Activated CD4-positive, CD25-positive, alpha-beta regulatory T cell treated with anti-CD3 and anti-CD28 coated beads, Interleukin-2, amount 50 U/mL, for 72 hours (primary cell): ENCODE measurements at places on chromosomes 1 and 21.
A peak's percentile ranks its signal among the peaks of the same experiment; 100 is the strongest.

GRCh38 chr1:32949519-32949918 is 15.1 kb downstream of the RNF19B start:
- no peak for DNase-seq

- no peak for DNase-seq
Measured at GRCh38 chr1:150002217-150002616, 8.3 kb downstream of the OTUD7B start.

DNA sequence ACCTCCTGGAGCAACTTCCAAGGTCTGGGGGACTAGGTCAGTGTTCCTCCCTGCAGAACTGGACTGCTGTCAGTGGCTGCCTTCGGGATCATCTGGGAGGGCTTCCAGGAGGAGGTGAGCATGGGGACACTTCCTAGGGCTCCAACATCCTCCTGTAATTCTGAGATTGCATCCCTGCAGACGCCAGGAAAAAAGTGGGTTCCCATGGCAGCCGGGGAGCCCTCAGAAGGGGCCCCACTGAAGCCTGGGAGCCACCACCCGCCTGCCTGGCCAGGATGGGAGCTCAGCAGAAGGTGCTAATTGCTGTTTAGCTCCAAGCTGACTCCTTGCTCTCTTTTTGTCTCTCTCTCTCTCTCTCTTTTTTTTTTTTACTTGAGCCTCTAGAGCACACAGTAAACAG is 16.1 kb upstream of the ARF1 start:
- no peak for DNase-seq

DNA sequence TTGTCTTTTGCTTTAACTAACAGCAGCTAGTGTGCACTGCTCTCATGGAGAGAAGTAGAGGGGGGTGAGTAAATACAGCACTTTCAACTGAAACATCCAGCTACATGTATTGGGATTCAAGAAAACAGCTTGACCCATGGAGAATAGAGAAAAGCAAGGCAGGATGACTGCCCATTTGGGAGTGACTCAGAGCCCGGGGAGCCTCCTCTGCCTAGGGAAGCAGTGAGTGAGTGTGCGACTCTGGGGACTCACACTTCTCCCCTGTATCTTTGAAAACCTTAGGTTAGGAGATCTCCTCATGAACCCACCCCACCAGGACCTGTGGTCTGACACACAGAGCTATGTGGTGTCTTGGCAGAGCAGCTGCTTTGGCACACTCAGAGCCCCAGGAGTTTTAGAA is 82.0 kb upstream of the PTGFR start:
- DNase-seq, result no peak

GRCh38 chr1:205536759-205537361 is 32.4 kb downstream of the CDK18 start:
- peak; percentile 24 for DNase-seq

DNA sequence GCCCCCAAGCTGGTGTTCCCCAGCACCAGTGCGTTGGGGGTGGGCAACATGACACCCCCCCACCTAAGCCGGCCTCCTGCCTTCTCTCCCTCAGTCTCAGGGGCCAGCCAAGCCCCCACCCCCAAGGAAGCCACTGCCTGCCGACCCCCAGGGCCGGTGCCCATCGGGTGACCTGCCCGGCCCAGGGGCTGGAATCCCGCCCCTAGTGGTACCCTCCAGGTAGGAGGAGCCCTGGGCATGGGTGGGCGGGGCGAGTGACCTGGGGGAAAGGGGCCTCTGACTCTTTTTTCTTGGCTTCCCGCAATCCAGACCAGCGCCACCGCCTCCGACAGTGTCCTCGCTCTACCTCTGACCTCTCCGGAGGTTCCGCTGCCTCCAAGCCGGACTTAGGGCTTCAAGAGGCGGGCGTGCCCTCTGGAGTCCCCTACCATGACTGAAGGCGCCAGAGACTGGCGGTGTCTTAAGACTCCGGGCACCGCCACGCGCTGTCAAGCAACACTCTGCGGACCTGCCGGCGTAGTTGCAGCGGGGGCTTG is 1.3 kb upstream of the EFNA4 start:
- DNase-seq, result no peak

- DNase-seq, result no peak
Measured at GRCh38 chr21:26743524-26743923, 101.7 kb downstream of the ADAMTS1 start.
